Osteoblast (primary cell): ENCODE measurements at places on chromosomes 13 and 19. TPM values are rescaled to one million over a fixed set of nuclear protein-coding genes. Genes with fewer than 3 reads are reported as not detected.

DNA sequence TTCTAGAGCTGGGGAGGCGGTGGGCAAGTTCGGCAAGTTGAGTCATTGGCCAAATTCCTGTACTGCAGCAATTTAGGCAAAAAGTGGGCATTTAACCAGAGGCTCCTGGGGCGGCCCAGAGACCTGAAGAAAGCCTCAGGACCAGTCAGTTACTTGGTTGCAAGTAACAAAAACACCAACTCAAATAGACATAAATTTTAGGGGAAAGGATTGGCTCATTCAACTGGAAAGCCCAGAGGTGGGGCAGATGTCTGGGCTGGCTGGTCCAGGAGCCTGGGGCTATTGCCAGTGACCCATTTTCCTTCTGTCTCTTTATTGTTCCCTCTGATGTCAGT, 97.1 kb downstream of the SIPA1L3 start:
- DNase-seq, result no peak

GRCh38 chr19:44260343-44260681, 626 bp downstream of the ZNF233 start:
- DNase-seq, result peak; percentile 10

GRCh38 chr13:45101327-45102018, 18.8 kb upstream of the GTF2F2 start:
- no peak for DNase-seq

- no peak for DNase-seq
These were observed 553.5 kb downstream of the DCT start for GRCh38 chr13:93925990-93926389.

DNA sequence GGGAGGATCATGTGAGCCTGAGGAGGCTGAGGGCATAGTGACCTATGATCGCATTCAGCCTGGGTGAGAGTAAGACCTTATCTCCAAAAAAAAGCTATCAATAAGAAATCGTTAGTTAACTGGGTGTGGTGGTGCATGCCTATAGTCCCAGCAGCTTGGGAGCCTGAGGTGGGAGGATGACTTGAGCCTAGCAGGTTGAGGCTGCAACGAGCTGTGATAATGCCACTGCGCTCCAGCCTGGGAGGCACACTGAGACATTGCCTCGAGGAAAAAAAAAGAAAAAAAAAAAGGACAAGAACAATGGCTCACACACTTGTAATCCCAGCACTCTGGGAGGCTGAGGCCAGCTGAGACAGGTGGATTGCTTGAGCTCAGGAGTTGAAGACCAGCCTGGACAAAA, 16.2 kb downstream of the PSPC1 start:
- no peak for DNase-seq

- no peak for DNase-seq
These were observed 56.5 kb downstream of the TDRD3 start for GRCh38 chr13:60453490-60453889.

DNA sequence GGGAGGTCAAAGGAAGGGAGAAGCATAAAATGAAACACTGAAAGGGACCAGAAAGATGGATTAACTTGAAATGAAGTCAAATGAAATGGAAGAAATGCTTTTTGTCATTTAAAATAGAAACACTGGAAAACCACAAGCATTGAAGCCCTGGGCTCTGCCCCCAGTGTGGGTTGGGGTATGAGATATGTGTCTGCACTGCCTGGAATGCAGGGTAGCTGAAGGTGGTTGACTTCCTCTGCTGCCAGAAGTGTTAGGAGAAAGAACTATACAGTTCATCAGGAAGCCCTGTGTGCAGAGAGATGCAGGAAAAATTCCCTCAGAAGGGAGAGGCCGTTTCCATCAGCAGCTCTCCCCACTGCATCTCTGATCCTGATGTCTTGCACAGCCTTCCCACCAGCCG, 69.2 kb downstream of the DHRS12 start:
- DNase-seq, result no peak

DNA sequence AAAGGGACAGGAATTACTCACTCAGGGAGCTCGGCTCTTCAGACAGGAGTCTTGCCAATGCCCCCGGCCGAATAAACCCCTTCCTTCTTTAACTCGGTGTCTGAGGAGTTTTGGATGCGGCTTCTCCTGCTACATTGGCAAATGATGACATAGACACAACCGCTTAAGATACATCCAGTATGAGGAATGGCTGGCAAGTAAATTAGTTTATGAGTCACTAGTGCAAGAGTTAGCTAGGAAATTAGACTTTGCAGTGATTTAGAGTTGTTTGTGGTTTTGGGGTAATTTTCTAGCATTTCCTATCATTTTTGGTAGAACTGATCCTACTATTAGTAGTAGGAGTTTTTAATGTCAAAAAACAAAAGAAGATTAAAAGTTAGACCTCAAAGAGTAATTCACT, 166.2 kb downstream of the SLITRK1 start:
- no peak for DNase-seq

- DNase-seq, result no peak
These were observed 1.2 kb downstream of the ZNF784 start for GRCh38 chr19:55623130-55623529.

DNA sequence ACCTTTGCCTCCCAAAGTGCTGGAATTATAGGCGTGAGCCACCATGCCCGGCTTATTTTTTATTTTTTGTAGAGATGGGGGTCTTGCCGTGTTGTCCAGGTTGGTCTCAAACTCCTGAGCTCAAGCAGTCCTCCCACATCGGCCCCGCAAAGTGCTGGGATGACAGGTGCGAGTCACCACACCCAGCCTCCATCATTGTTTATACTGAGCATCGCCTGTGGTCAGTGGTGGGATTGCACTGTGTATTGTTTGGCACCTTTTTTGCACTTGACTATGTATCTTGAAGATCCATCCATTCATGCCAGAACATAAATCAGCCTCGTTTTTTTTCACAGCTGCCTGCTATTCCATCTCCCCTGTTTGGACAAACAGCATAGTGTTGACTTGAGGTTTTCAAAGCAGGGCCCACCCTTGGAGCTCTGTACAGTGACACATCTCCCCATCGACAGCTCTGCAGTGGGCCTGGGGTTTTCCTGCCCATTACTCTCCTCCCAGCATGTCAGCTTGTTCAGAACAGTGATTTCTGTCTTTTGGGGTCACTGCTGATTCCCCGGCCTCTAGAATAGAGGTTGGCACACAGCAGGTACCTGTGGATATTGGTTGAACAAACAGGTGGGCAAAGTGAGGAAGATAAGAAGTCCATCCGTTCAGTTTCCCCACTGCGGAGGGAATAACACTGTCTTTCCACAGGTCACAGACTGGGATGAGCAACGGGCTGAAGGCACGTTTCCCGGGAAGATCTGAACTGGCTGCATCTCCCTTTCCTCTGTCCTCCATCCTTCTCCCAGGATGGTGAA, 8.2 kb upstream of the UPK1A start:
- DNase-seq, result peak; percentile 32

DNA sequence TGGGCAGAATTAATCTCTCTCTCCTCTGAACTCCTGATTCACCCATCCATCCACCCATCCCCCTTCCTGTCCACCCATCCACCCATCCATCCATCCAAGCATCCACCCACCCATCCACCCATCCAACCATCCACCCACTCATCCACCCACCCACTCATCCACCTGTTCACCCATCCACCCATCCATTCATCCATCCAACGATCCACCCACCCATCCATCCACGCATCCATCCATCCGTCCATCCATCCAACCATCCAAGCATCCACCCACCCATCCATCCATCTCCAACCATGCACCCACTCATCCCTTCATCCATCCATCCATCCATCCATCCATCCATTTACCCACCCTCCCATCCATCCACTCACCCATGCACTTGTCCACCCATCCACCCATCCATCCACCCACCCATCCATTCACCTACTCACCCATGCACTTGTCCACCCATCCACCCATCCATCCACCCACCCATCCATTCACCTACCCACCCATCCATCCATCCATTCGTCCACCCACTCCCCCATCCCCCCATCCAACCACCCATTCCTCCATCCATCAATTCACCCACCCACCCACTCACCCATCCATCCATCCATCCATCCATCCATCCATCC, 18.7 kb downstream of the MEX3D start:
- DNase-seq, result no peak

DNA sequence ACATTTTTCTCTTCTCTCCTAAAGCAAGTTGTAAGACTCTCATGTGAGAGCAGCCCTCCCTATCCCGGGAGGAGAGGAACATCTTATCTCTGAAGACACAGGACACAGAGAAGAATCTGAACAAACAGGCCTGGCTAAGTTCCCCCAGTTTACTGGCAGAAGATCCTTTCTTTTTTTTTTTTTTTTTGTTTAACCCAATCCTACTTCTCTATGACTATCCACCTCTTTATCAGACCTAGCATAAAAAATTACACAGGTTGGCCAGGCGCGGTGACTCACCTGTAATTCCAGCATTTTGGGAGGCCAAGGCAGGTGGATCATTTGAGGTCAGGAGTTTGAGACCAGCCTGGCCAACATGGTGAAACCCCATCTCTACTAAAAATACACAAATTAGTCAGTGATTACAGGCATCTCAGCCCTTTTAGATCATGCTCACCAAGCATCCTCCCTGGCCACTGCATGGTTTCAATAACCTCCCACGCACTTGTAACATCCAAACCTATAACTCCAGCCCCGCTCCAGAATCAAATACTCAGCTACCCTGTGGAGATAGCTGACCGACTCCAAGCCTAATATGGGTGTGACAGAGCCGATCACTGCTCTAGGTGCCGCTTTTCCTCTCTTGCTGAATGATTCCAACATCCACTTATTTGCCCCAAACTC, 27.3 kb upstream of the MUC16 start:
- no peak for DNase-seq

DNA sequence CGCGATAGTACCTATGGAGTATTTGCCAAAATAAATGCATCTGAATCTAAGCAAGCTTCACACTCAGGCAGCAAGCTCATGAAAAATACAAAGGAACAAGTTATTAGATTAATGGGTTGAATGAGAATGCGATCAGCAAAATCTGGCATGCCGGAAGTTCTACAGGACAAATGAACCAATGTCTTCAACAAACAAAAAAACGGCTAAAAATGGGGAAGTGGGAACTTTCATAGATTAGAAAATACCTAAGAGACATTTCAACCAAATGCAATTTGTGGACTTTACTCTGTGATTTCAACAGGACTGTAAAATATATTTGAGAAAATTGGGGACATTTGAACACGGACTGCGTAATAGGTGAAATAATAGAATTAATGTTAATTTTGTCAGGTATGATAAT, 22.4 kb upstream of the RNASEH2B start:
- DNase-seq, result no peak

GRCh38 chr13:98880677-98881076, 97.2 kb downstream of the DOCK9 start:
- DNase-seq, result no peak

GRCh38 chr13:24179486-24179850, 18.9 kb downstream of the SPATA13 start:
- DNase-seq, result no peak

DNA sequence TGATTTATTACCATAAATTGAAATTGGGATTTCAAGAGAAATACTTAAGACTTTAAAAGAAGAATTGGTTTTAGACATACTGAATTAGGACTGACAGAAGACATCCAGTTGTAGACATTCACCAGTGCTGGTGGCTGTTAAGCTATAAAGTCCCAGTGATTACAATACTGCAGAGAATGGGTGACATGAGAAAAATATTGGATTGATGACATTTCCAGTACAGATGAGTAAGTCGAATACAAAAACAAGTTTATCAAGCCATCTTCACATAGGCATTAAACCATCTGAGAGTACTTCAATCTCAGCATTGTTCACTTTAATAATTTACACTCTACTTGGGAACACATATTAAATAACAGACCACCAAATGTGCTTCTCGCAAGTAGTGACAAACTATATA, 66.8 kb downstream of the TBC1D4 start:
- no peak for DNase-seq

- no peak for DNase-seq
These were observed 1.3 kb downstream of the PGLYRP1 start for GRCh38 chr19:46021531-46022041.

GRCh38 chr13:97262058-97262457, 39.9 kb downstream of the MBNL2 start:
- no peak for DNase-seq

ATP8B3 gene
- total RNA-seq, result 0.59 and 0.72 TPM in 2 replicates

PCDH8 gene
- total RNA-seq, result not detected in 2 replicates

FGF22 gene
- total RNA-seq, result not detected in 2 replicates

IGFL3 gene
- not detected in 2 replicates for total RNA-seq

PLPP2 gene
- 1.1 and 1.5 TPM in 2 replicates for total RNA-seq

C19orf81 gene
- not detected in 2 replicates for total RNA-seq

LRRC8E gene
- 10.5 and 17.4 TPM in 2 replicates for total RNA-seq

MUC16 gene
- not detected in 2 replicates for total RNA-seq

TNFAIP8L1 gene
- 1.8 TPM in 2 replicates for total RNA-seq

FGF9 gene
- not detected in 2 replicates for total RNA-seq

MEX3D gene
- 38.0 and 47.0 TPM in 2 replicates for total RNA-seq
